Right ventricle myocardium superior (tissue), 1 donor: ENCODE measurements at places on chromosomes 6 and 20. TPM values are rescaled to one million over a fixed set of nuclear protein-coding genes. Genes with fewer than 3 reads are reported as not detected.
A peak's percentile ranks its signal among the peaks of the same experiment; 100 is the strongest.

RSPO3 gene
- total RNA-seq = 0.67 TPM

VSTM2L gene
- total RNA-seq = 17.0 TPM

PIM1 gene
- total RNA-seq = 28.3 TPM

CEP43 gene
- total RNA-seq = 13.2 TPM

LKAAEAR1 gene
- total RNA-seq = not detected

SALL4 gene
- 0.03 TPM for total RNA-seq

ADGB gene
- not detected for total RNA-seq

GRCh38 chr6:149484733-149485700 lies at the start of gene ZC3H12D:
Gene ZC3H12D (minus strand): TSS chr6:149485014. CDS start chr6:149474543, 10,471 bp downstream.
- DNase-seq = peak; percentile 83

- no peak for DNase-seq
Measured at GRCh38 chr6:65627015-65627414, 80.0 kb downstream of the EYS start.

- no peak for DNase-seq
Measured at GRCh38 chr6:158149641-158150040, 18.4 kb downstream of the SERAC1 start.

- no peak for DNase-seq
Measured at GRCh38 chr6:130964808-130965604, 98.0 kb downstream of the EPB41L2 start.

DNA sequence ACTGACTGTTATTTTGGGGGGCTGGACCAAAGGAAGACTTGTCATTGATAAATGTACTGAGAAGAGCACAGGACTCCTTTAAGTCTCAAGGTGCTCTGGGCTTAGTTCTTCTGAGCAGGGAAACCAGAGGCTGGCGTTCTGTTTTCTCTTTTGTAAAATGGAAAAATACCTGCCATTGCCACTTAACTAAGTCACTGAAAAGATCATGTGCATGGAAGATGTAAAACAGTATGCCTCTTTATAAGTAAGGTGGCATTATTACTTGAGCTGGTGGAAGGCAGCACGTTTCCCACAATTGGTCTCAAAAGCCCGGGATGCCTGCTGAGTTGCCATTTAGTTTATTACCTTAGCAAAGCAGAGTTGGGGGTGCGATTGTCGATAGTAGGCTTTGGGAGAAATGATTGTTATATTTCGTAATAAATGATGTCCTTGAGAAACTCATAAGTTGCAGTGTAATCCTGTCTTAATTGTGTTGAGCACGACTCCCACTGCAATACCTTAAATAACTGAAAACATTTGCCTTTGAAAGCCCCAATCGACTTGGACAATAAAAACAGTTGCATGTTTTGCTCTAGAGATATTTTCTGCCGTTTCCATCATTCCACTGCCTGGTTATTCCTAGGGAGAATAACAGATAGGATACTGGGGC lies 3.6 kb downstream of the JARID2 start:
- no peak for DNase-seq

DNA sequence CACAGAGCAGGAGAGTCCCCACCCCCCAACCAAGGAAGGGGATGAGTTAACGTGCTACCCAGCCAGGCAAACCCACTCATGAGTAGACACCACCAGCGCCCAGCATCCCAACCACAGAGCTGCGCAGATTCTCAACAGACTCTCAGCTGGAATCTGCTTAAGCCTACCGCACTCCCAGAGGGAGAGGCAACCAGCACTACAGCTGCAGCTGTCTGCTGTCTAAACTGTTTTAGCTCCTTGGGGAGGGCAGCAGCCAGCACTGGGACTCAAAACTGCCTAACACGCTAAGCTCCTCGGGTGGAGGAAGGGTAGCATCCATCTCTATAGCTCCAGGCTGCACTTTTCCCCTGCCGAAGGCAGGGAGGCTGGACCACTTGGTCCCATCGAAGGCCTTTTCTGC lies 539.8 kb downstream of the EPHA7 start:
- DNase-seq = no peak

DNA sequence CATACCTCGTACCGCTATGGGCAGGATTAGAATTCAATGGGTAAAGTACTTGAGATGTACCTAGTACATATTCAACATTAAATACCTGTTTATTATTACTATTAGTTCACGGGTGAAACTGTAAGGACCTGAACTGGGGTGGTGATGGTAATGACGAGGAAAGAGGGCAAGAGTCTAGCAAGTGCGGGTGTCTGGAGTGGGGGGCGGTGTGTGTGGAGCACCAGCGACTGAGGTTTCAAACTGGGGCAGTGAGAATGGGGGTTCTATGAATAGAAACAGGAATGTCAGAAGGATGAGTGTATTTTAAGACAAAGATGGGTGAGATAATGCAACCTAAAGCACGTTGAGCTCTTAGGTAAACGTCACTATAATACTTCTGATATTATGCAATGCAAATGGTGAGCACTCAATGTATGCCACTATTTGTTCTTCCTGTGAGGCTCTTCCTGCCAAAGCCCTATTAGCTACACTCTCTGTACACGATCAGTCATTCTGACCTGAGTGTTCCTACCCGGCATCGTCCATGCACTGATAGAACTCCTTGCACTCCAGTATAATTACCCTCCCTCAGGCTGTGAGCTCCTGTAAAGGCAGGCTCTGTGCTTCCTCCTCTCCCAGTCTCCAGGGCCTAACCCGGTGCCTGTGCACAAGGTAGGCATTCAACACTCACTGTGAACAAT lies 55.0 kb downstream of the ALDH5A1 start:
- DNase-seq = no peak

DNA sequence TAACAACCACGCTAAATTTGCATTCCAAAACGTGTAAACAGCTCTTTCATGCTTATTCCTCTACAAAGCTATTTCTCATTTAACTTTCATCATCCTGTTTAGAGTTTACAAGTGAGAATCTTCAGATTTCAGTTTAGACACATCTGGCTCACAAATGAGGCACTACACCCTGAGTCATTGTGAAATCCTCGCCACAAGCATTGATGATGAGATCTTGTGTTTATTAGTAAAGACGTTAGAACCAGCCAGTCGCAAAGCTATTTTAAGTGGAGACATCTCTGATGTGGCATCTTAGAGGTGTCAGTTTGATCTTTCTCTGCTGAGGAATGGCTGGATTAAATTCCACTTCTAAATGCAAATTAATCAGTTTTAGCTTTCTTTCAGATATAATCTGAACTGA lies 8.3 kb upstream of the ISM1 start:
- DNase-seq = no peak

DNA sequence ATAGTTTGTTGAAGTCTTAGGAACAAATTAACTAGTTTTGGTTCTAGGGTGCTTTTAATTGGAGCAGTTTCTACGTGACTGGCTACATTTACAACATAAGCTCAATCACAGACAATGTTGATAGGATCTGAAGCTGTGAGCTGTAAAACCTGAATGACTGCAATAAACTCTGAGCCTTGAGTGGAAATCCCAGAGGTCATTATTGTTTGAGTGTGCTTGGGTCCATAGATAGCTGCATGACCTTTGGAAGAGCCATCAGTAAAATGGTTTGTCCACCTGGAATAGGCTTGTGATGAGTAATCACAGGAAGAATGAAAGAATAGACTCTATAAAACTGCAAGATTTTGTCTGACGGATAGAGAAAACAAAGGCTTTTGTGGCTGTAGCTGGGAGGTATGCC lies 26.7 kb downstream of the HLA-DRB1 start:
- DNase-seq = no peak

DNA sequence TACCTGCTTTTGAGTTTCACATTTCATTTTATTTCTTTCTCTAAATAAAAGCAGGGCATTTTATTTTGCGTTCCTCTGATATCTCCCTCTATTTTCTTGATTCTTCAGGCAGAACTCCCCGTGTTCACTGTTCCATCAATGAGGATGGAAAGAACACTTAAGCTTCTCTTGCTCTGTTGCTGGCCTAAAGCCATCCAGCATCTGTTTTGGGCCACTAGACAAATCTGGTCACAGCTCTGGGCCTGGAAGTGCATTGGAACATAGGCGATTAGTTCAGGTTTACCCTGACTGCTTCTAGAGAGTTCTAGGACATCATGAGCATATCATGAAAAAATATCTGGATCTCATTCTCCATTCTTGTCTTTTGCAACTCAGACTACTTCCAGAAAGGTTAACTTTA lies 611.2 kb downstream of the UTRN start:
- DNase-seq = no peak

GRCh38 chr20:39045676-39046075 lies 83.5 kb downstream of the DHX35 start:
- no peak for DNase-seq

- no peak for DNase-seq
Measured at GRCh38 chr20:25030649-25031207, 27.2 kb downstream of the ACSS1 start.
